ENCODE measurements at places on chromosomes 16 and 17. TPM values are rescaled to one million over a fixed set of nuclear protein-coding genes. Genes with fewer than 3 reads are reported as not detected.
A peak's percentile ranks its signal among the peaks of the same experiment; 100 is the strongest.

The PSMC5 gene
- 177 TPM for polyA plus RNA-seq

The SAMD14 gene
- 3.9 TPM for polyA plus RNA-seq

The SOST gene
- polyA plus RNA-seq, result 0.02 TPM

The KRTAP2-3 gene
- polyA plus RNA-seq, result not detected

The CLEC16A gene
- 14.3 TPM for polyA plus RNA-seq

DNA sequence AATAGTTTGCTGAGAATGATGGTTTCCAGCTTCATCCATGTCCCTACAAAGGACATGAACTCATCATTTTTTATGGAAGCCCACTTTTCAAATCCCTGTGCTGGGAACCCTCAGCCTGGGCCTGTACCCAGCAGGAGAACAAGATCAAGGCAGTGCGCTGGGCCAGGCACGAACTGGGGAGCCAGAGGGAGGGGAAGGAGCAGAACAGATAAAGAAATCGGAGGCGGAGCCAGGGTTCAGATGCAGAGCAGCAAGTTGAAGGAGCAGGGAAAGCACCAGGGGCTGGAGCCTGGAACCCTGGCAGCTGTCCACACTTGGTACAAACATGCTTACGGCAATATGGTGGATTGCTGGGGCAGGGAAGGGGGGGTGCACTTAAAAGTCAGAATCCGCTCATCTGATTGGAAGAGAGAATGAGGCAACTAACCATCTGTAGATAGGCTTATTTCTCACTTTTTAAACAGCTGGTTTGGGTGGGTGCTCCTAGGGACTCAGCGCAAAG is 107.5 kb downstream of the NOG start:
- no peaks in the 10 kb centered on the region for H3K4me1 ChIP-seq
- H3K27ac ChIP-seq, result no peak overlapping the region
- no peak overlapping the region for H3K4me3 ChIP-seq
- peak; percentile 46 for DNase-seq
- H3K27me3 ChIP-seq, result no peaks in the 10 kb centered on the region

- DNase-seq, result no peak
- H3K4me3 ChIP-seq, result no peak overlapping the region
- no peaks in the 10 kb centered on the region for H3K4me1 ChIP-seq
- H3K27me3 ChIP-seq, result no peaks in the 10 kb centered on the region
- no peaks in the 10 kb centered on the region for H3K36me3 ChIP-seq
These were observed 80.3 kb downstream of the PARN start for GRCh38 chr16:14549789-14550153.

- H3K36me3 ChIP-seq, result no peaks in the 10 kb centered on the region
- H3K4me1 ChIP-seq, result no peaks in the 10 kb centered on the region
- no peak overlapping the region for H3K4me3 ChIP-seq
- no peak for DNase-seq
- H3K27me3 ChIP-seq, result no peaks in the 10 kb centered on the region
These were observed 86.9 kb downstream of the MRM3 start for GRCh38 chr17:869086-869485.

DNA sequence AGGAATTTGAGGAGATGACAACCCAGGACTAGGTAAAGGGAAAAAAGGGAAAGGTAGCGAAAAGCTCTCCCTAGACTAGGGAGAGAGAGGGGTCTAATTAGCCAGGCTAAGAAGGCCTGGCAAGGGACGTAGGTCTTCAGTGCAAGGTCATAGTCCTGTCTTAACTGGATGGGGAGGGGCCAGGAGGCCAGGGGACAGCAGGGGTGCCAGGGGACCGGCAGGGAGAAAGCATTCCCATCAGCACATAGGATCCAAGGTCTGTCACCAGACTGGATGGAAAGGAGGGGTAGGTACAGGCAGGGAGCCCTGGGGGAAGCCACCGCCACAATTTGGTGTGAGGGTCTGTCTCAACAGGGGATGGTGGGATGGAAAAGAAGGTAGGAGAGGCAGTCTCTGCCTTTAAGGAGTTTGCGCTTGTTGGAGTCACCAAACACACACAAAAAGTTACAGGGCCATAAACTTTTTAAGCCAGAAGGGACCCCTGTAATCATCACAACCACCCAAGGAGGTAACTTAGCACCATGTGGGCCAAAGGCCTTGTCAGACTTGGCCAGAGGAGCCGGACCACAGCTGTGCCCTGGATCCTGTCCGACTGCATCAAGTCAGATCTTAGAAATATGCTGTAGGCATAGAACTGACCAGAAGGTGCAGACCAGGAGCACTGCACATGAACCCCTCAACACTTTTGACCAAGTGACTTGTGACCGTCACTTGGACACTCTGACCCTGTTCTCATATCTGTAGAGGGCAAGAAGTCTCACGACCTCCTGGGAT is 10.0 kb downstream of the AXIN2 start:
- H3K36me3 ChIP-seq, result peaks cover 4% of the 10 kb centered on the region
- H3K4me1 ChIP-seq, result peaks cover 56% of the 10 kb centered on the region
- peak overlapping the region; percentile 52 for H3K27ac ChIP-seq
- DNase-seq, result no peak

GRCh38 chr16:69094501-69094900 is 11.0 kb upstream of the HAS3 start:
- no peak overlapping the region for H3K4me3 ChIP-seq
- DNase-seq, result no peak
- H3K27me3 ChIP-seq, result no peaks in the 10 kb centered on the region
- no peak overlapping the region for H3K27ac ChIP-seq
- peaks cover 8% of the 10 kb centered on the region for H3K4me1 ChIP-seq
- no peaks in the 10 kb centered on the region for H3K36me3 ChIP-seq

DNA sequence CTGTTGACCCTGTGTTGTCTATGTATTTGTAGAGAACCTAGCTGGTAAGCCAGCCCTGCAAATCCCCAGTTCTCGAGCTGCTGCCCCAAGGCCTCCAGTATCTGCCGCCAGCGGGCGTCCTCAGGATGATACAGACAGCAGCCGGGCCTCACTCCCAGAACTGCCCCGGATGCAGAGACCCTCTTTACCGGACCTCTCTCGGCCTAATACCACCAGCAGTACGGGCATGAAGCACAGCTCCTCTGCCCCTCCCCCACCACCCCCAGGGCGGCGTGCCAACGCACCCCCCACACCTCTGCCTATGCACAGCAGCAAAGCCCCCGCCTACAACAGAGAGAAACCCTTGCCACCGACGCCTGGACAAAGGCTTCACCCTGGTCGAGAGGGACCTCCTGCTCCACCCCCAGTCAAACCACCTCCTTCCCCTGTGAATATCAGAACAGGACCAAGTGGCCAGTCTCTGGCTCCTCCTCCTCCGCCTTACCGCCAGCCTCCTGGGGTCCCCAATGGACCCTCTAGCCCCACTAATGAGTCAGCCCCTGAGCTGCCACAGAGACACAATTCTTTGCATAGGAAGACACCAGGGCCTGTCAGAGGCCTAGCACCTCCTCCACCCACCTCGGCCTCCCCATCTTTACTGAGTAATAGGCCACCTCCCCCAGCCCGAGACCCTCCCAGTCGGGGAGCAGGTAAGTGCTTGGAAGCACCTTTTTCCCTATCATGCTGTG is 23.1 kb upstream of the CDC6 start:
- H3K4me3 ChIP-seq, result no peak overlapping the region
- no peaks in the 10 kb centered on the region for H3K4me1 ChIP-seq
- DNase-seq, result no peak
- no peak overlapping the region for H3K27ac ChIP-seq
- no peaks in the 10 kb centered on the region for H3K27me3 ChIP-seq

DNA sequence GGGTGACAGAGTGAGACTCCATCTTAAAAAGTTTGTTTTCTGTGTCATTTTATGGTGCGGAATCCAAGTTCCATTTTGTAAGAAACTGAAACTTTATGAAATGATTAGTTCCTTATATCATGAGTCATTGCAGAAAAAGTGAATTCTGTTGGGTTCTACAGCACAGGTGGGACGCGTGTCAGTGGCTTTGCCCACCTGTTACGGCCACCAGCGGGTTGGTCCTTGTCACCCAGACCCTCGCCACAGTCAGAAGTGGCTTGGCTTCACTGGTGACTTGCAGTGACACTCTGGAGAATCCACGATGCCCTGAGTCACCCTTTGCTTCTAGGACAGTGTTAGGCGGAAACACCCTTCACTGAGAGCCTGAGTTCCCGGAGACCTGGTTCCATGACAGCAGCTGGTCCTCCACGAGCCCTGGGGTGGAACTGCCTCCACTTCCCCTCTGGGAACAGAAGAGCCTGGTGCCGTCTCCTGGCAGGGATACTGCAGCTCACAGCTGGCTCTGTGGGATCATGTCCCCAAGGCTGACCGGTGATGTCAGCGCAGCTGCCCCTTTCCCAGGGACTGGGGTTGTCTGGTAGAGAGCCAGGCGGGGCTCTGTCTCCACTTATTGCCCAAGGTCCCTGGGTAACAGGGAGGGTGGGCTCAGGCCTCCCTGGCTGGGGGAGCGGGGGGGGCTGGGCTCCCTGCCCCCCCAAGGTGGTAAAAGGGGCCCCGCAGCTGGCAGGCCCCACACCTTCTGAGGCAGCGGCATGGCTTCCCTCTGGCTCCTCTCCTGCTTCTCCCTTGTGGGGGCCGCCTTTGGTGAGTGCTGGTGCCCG is at the start of gene CTRB1:
CTRB1 (plus strand) TSS at position 733 of the 821 bp plus-strand sequence; CDS start at position 753, 20 bp downstream.
- DNase-seq, result no peak
- no peak within 1 kb of the TSS for H3K27ac ChIP-seq
- H3K4me3 ChIP-seq, result no peak within 1 kb of the TSS
- H3K4me1 ChIP-seq, result no peaks in the 10 kb centered on the region
- H3K27me3 ChIP-seq, result no peaks in the 10 kb centered on the region

DNA sequence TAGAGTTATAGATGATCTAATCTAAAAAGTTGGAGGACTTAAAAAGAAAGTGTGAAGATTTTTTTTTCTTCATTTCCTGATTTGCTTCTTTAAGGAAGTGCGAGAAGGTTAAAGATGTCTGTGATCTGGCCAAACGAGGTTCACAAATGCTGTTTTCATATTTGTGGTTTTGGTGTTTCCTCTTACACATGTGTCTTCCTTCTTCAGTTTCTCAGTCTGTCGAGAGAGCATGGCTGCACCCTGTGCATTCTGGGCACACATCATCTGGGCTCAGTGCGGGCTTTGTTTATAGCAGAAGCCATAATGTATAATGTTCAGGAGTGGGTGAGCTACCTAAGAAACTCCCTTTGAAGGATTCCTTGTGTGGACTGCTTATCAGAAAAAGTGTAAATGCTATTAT is 260.4 kb upstream of the TBX2 start:
- no peaks in the 10 kb centered on the region for H3K36me3 ChIP-seq
- no peak overlapping the region for H3K4me3 ChIP-seq
- H3K27me3 ChIP-seq, result no peaks in the 10 kb centered on the region
- no peak overlapping the region for H3K27ac ChIP-seq
- DNase-seq, result peak; percentile 37
- peaks cover 52% of the 10 kb centered on the region for H3K4me1 ChIP-seq

DNA sequence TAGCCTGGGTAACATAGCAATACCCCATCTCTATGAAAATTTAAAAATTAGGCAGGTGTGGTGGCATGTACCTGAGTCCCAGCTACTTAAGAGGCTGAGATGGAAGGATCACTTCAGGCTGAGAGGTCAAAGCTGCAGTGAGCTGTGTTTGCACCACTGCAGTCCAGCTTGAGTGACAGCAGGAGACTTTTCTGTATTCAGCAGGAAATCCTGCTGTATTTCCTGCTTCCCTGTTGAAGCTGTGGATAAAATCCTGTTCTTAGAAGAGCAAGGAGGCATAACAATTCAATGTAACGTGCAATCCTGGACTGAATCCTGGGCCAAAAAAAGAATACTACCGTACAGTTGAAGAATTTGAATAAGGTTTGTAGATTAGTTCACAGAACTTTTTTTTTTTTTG is 62.2 kb downstream of the FBXL20 start:
- H3K36me3 ChIP-seq, result no peaks in the 10 kb centered on the region
- no peak for DNase-seq
- H3K27me3 ChIP-seq, result no peaks in the 10 kb centered on the region
- no peaks in the 10 kb centered on the region for H3K4me1 ChIP-seq
- no peak overlapping the region for H3K4me3 ChIP-seq

DNA sequence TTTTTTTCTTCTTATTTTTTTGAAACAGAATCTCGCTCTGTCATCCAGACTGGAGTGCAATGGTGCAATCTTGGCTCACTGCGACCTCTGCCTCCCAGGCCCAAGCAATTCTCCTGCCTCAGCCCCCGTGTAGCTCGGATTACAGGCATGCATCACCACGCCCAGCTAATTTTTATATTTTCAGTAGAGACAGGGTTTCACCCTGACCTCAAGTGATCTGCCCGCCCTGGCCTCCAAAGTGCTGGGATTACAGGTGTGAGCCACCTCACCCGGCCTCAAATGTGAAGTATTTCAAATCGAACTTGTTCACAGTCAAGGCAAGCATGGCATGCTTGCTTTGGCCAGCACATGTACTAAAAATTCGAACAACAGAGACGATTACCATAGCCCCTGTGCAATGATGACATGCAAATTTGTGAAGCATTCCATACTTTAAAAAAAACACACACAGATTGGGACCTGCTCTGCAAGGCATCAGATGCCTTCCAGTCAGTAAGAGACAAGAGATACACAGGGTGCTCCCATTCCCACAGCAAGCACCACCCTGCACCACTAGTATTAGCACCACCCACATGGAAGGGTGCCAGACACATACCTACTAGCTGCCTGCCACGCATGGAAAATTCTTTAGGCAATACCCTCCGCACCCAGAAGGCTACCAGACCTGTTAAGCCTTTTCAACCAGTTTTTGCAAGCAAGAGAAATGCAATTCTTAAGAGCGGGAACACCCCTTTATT is 47.2 kb downstream of the ANKRD11 start:
- peak; percentile 65 for DNase-seq
- H3K27me3 ChIP-seq, result no peaks in the 10 kb centered on the region
- no peaks in the 10 kb centered on the region for H3K36me3 ChIP-seq
- H3K27ac ChIP-seq, result no peak overlapping the region
- peaks cover 38% of the 10 kb centered on the region for H3K4me1 ChIP-seq
